Lung (tissue), 17 donors: ENCODE measurements at places on chromosomes 2 and 18. TPM values are rescaled to one million over a fixed set of nuclear protein-coding genes. Genes with fewer than 3 reads are reported as not detected.

DNA sequence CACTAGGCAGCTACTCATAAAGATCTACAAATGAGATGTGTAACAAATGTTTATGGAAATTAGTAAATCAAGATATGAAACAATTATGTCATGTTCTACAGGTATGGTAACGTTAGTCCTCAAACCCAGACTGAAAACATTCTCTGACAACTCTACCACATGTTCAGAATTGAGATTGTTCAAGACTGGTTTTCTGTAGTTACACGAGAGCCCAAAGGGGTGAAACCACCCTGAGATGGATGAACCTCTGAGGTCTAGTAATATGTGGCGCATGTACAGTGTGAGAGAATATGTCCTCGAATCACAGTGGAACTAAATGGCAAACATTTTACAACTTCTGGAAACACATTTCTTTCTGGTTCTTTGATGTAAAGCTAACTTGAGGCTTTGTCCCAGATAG, 614.3 kb downstream of the ZEB2 start:
- DNase-seq = no peak
- no peaks in the 10 kb centered on the region for H3K27me3 ChIP-seq
- H3K4me1 ChIP-seq = no peaks in the 10 kb centered on the region
- no peak overlapping the region for H3K27ac ChIP-seq
- H3K4me3 ChIP-seq = no peak overlapping the region

GRCh38 chr18:11989174-11989573, 7.9 kb downstream of the IMPA2 start:
- no peaks in the 10 kb centered on the region for H3K36me3 ChIP-seq
- no peaks in the 10 kb centered on the region for H3K27me3 ChIP-seq
- no peak for DNase-seq
- peaks cover 1% of the 10 kb centered on the region for H3K4me1 ChIP-seq
- H3K27ac ChIP-seq = peak overlapping the region; percentile 15
- no peak overlapping the region for H3K4me3 ChIP-seq

- no peak overlapping the region for H3K4me3 ChIP-seq
- H3K4me1 ChIP-seq = no peaks in the 10 kb centered on the region
- no peaks in the 10 kb centered on the region for H3K36me3 ChIP-seq
- H3K27ac ChIP-seq = no peak overlapping the region
- H3K27me3 ChIP-seq = no peaks in the 10 kb centered on the region
- no peak for DNase-seq
Observed at GRCh38 chr2:218041302-218042168, 27.5 kb upstream of the RUFY4 start.

DNA sequence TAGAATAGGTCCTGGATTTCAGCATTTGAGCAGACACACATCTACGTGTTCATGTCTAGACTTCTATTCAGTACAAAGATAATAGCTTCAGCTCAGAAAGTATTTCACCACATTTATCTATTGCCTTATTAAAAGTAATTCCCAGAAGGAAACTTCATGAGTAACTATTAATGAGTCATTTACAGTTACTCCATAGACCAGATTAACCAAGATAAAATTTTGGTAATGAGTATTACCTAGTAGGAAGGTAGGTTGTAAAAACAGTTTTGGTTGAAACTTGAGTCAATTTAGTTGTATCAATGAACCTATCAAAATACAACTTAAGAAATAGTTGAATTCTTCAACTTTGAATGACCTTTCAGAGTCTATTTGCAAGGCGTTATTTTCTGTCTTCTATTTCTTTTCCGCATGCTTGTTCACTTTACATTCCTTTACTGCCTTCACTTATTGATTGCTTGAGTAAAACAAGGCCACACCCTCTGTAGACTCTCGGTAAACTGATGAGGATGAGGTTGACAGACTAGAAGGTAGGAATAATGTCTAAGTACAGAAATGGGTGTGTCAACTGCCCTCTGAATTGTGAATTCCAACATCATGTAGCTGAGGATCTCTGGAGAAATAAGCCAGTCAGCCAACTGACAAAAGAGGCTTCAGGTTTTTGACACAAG, 1165.6 kb upstream of the ZEB2 start:
- no peak overlapping the region for H3K4me3 ChIP-seq
- no peak overlapping the region for H3K27ac ChIP-seq
- no peaks in the 10 kb centered on the region for H3K27me3 ChIP-seq
- no peaks in the 10 kb centered on the region for H3K36me3 ChIP-seq

DNA sequence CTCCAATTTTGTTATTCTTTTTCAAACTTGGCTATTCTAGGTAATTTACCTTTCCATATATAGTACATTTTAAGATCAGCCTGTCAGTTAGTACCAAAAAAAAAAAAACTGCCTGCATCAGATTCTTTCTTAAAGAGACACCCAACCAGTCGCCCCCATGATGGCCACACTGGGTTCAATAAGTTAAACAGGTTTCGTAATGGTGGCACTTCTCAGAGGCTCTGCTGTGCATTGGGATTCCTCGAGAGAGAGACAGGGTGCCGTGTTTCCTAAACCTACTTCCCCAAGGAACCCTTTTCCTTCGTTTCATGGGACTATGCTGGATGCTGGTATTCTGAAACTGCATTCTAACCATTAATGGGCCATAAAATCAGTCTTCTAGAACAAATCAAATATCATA, 37.4 kb downstream of the MYO7B start:
- no peak overlapping the region for H3K4me3 ChIP-seq
- no peak for DNase-seq
- H3K27ac ChIP-seq = no peak overlapping the region
- H3K27me3 ChIP-seq = no peaks in the 10 kb centered on the region

GRCh38 chr2:177254433-177255226, 9.9 kb downstream of the NFE2L2 start:
- H3K4me1 ChIP-seq = peaks cover 7% of the 10 kb centered on the region
- no peak overlapping the region for H3K4me3 ChIP-seq
- no peaks in the 10 kb centered on the region for H3K27me3 ChIP-seq
- DNase-seq = no peak
- no peak overlapping the region for H3K27ac ChIP-seq
- peaks cover 4% of the 10 kb centered on the region for H3K36me3 ChIP-seq

DNA sequence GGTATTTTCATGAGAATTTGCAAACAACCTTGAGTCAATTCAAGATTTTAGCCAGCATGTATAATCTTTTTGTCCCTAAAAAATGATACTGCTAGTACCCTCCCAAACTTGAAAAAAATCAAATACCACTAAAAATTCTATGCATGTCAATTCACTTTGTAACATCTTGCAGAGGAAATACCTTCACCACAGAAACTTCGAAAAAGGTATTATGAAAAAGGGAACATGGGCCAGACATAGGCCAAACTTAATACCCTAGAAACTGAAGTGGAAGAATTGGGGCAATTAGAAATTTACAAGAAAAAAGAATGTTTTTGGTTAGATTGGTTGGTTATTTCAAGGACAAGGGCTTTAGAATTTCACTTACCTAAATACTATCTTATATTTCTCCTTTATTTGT, 48.5 kb downstream of the PAX3 start:
- H3K27ac ChIP-seq = no peak overlapping the region
- no peak for DNase-seq
- no peaks in the 10 kb centered on the region for H3K36me3 ChIP-seq
- no peaks in the 10 kb centered on the region for H3K27me3 ChIP-seq
- no peaks in the 10 kb centered on the region for H3K4me1 ChIP-seq

DNA sequence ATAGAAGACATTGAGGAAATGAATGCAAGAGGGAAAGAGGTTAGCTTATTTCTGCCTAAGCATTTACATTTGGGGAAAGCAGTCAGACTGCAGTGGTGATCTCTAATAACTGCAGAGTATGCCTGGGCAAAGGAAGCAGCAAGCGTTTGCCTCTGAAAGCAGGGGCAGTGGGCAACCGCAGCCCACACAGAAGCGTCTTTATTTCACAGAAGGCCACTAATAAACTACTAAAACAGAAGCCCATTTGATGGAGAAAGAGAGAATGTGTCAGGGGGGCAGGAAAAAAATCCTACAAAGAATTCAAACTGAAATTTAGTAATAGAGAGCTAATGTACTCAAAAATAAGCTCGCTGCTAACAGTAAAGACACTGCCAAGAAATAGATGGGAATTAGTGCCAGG, 53.1 kb downstream of the LRRTM4 start:
- H3K27me3 ChIP-seq = no peaks in the 10 kb centered on the region
- H3K4me3 ChIP-seq = no peak overlapping the region

- H3K27ac ChIP-seq = no peak overlapping the region
- peaks cover under 1% of the 10 kb centered on the region for H3K36me3 ChIP-seq
- H3K4me3 ChIP-seq = no peak overlapping the region
- no peaks in the 10 kb centered on the region for H3K27me3 ChIP-seq
- no peak for DNase-seq
Observed at GRCh38 chr2:196131949-196132925, 39.1 kb downstream of the STK17B start.

DNA sequence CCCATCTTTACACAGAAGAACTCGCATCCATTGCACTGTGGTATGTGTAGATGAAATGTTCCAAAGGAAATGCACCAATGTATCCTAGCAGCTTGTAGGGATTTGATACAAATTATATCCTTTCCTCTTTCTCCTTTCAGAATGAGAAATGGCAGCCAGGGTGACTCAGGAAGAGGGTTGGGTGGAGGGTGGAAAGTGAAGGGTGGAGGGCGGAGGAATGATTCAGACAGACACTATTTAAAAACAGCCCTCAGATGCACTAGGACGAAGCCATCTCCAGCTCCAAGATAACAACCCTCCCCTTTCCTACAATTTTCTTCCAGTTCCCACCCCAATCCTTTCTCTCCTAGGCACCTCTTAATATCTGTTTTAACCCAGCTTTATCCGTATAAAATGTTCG, 96.2 kb upstream of the STK39 start:
- no peak overlapping the region for H3K27ac ChIP-seq
- H3K36me3 ChIP-seq = no peaks in the 10 kb centered on the region
- peaks cover 4% of the 10 kb centered on the region for H3K4me1 ChIP-seq
- no peaks in the 10 kb centered on the region for H3K27me3 ChIP-seq
- H3K4me3 ChIP-seq = no peak overlapping the region

DNA sequence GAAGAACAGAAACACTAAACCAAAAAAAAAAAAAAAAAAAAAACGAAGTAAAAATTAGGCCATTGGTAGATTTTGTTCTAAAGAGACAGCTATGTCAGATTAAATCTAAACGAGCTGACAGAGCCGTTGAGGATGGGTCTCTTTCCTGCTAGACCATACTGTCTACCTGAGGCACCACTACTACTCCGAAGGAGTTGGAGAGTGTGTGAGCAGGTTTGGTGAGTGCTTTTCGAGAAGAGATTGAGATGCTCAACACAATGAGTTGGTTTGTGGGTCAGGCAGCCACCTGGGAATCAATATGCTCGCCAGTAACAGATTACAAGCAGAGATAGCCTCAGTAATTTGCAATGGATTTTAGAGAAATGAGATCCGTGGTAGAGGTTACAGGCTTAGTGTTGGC, 281.5 kb upstream of the EPAS1 start:
- DNase-seq = no peak
- no peak overlapping the region for H3K4me3 ChIP-seq
- peak overlapping the region; percentile 69 for H3K27ac ChIP-seq
- H3K27me3 ChIP-seq = no peaks in the 10 kb centered on the region
- H3K36me3 ChIP-seq = peaks cover 10% of the 10 kb centered on the region
- H3K4me1 ChIP-seq = no peaks in the 10 kb centered on the region

DNA sequence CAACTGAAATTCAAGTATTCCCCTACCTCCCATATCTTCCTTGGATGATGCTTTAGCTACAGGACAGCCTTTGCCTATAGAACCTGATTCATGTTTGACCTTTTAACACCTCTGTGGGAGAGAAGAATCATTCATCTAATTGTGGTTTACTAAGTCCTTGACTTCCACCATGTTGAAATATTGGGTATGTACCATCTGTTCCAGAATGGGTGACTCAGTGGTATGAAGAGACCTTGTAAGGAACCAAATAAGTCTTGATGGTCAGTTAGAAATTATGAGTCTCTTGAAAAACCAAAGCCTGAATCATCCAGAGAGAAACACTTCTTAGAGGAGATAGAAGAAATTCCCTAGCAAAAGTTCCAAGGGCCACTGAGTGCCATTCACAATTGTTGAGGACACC, 27.5 kb downstream of the STAMBP start:
- no peak overlapping the region for H3K4me3 ChIP-seq
- no peaks in the 10 kb centered on the region for H3K4me1 ChIP-seq
- no peak for DNase-seq
- H3K27ac ChIP-seq = no peak overlapping the region

DNA sequence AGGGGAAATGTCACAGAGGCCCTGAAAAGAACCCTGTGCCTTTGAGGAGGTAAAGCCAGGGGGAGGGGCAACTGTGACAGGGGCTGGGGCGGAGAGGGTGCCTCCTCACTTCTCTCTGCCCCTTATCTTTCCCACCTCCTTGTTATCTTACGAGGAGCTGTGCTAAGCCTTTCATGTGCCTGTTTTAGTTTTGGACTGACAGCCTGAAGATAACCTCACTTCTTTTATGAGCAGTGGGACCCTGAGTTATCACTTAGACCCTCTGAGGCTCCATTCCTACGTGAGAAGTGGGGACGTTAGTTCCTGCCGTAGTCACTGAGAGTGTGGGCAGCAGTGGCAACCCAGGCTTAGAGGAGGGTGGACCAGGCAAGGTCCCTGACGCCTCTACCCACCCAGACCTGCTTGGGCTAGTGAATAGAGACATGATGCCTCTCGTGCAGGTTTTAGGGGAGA, 39.5 kb upstream of the LBH start:
- no peak overlapping the region for H3K27ac ChIP-seq
- H3K27me3 ChIP-seq = no peaks in the 10 kb centered on the region
- H3K4me3 ChIP-seq = no peak overlapping the region
- H3K36me3 ChIP-seq = no peaks in the 10 kb centered on the region

DNA sequence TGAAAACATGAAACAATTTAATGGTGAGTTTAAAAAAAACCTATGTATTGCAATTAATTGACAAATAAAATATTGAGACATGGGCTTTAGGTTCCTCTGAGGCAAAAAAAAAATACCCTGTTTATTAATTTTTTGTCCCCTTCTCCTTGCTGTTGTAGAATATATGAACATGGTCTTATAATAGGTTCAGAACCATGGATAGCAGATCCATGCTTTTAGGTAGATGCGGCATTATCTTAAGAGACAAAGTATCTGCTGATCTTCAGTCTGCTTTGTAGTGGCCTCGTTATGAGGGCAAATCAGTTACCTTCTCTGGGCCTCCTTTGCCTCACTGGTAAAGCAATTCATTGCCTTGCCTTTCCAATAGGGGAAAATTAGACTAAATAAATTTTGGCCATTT, 850.7 kb downstream of the NRXN1 start:
- DNase-seq = peak; percentile 10
- no peaks in the 10 kb centered on the region for H3K27me3 ChIP-seq
- no peaks in the 10 kb centered on the region for H3K4me1 ChIP-seq
- H3K36me3 ChIP-seq = no peaks in the 10 kb centered on the region

- no peaks in the 10 kb centered on the region for H3K4me1 ChIP-seq
- peaks cover 3% of the 10 kb centered on the region for H3K36me3 ChIP-seq
- DNase-seq = no peak
- H3K27ac ChIP-seq = no peak overlapping the region
Observed at GRCh38 chr18:79283929-79284328, 111.8 kb upstream of the NFATC1 start.

GRCh38 chr2:43937269-43937820, 58.4 kb downstream of the LRPPRC start:
- no peaks in the 10 kb centered on the region for H3K27me3 ChIP-seq
- no peak for DNase-seq
- peaks cover 10% of the 10 kb centered on the region for H3K36me3 ChIP-seq

GRCh38 chr18:35917043-35917442, 55.4 kb upstream of the RMP24 start:
- no peak overlapping the region for H3K27ac ChIP-seq
- H3K4me3 ChIP-seq = no peak overlapping the region
- H3K4me1 ChIP-seq = no peaks in the 10 kb centered on the region
- H3K27me3 ChIP-seq = no peaks in the 10 kb centered on the region
- no peak for DNase-seq

Gene ICOS
- total RNA-seq = 3.1 TPM

Gene ADAM23
- total RNA-seq = 1.6 TPM

Gene DSG2
- total RNA-seq = 26.8 TPM

Gene CCNT2
- 83.9 TPM for total RNA-seq

Gene IAH1
- 41.8 TPM for total RNA-seq

Gene SLC8A1
- 34.7 TPM for total RNA-seq
